Activated T-cell treated with anti-CD3 and anti-CD28 coated beads, Interleukin-2, amount 50 U/mL, for 48 hours (primary cell): ENCODE measurements at places on chromosomes 3 and 15.

DNA sequence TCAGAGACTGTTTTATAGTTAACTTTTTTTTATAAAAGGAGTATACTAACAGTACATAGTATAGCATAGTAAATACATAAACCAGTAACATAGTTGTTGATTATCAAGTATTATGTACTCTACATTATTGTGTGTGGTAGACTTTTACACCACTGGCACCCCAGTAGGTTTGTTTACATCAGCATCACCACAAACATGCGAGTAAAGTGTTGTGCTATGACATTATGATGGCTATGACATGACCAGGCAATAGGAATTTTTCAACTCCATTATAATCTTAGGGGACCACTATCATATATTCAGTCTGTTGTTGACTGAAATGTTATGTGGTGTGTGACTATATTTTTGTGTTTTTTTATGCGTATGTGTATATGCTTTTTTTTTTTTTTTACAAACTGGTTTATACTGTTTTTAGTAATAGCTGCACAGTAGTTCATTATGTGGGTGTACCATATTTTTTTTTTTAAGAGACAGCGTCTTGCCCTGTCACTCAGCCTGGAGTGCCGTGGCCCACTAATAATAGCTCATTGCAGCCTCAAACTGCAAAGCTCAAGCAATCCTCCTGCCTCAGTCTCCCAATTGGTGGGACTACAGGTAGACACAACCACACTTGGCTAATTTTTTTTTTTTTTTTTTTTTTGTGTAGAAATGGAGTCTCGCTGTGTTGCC lies 1.9 kb downstream of the CAPN7 start:
- no peak for DNase-seq

GRCh38 chr15:70234256-70234905 lies 136.7 kb upstream of the TLE3 start:
- DNase-seq = peak; percentile 24

DNA sequence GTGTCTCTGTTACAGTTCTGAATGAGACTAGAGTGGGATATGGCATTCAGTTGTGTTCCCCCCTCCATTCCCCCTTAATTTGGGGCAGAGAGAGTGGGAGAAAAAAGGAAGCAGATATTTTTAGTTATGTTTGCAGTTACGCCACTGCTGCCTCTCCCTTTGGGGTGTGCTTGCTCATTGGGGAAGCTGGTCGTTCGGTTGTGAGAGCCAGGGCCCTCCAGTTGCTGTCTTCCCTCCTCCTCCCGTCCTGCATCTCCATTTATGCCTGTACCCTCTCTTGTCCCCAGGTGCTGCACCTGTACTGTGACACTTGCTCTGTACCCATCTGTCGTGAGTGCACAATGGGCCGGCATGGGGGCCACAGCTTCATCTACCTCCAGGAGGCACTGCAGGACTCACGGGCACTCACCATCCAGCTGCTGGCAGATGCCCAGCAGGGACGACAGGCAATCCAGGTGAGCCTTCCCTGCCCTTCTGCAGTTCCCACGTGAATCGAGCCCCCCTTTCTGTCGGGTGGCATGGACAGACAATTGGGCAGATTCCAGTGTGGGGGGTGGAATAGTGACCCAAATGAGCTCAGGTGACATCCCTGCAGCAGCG lies 55.8 kb downstream of the TRIM71 start:
- no peak for DNase-seq

- no peak for DNase-seq
Measured at GRCh38 chr3:125186261-125186787, 26.2 kb downstream of the SLC12A8 start.

DNA sequence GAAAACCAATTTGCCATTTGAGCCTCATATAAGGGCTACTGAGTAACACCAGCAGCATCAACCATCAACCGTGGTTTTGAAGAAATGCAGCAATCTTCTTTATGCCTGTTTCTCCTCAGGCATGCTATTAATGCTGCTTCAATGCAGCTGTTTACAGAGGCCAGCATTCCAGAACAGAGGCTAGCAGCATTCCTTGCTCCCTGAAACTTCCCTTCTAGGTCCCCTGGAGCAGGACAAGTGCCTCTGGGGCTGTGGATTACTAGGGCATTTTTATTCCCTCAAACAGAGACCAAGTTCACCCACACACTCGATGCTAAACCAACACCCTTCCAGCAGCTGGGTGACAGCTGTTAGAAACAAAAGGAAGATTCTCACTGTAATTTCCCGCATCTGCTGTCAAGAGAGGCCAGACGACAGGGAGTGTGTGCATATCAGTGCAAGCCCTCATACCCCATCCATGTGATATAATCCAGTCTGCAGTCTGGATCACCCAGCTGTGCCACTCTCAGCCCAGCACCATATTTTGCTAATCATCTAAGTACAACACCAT lies 57.5 kb downstream of the HOMER2 start:
- no peak for DNase-seq

DNA sequence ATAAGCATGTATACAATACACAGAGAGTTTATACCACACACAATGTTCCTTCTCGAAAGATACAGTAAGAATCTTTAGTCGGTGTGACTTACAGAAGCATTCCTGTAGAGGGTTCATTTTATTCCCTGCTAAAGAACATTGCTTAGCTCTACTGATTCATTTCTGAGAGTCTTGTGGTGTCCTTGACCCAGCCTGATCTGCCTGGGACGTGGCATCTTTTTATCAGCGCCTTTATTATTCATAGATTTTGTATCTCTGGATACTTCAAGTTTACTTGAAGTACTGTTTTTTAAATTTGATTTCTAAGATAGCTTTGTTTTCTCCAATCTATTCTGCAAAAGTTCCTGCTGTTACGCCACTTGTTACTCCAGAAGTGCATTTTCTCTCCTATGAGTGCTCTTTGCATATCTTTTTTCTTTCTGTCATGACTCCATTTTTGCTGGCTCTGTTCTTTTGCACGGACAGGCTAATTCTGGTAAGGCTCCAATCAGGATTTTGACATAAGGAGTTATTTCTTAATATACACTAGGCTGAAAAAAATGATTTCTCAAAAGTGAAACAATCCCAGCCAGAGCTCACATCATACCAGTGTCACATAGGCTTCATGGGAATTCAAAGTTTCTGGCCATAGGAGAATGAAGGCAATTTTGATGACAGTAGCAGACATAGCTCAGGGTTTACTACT lies 114.5 kb upstream of the TNIK start:
- no peak for DNase-seq

- no peak for DNase-seq
Measured at GRCh38 chr3:73255609-73256029, 194.2 kb downstream of the EBLN2 start.

DNA sequence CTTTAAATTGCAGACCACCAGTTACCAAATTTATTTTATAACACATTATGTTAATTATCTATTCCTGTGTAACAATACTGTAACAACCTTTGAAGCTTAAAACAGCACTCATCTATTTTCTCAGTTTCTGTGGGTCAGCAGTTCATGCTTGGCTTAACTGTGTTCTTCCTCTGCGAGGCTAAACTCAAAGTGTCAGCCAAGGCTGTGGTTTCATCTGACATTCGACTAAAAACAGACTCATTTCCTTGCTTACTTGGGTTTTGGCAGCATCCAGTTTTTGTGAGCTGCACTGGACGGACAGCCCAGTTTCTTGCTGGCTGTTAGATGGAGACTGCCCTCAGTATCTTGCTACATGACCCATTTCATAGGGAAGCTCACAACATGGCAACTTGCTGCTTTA lies 247.3 kb upstream of the KCNH8 start:
- no peak for DNase-seq

DNA sequence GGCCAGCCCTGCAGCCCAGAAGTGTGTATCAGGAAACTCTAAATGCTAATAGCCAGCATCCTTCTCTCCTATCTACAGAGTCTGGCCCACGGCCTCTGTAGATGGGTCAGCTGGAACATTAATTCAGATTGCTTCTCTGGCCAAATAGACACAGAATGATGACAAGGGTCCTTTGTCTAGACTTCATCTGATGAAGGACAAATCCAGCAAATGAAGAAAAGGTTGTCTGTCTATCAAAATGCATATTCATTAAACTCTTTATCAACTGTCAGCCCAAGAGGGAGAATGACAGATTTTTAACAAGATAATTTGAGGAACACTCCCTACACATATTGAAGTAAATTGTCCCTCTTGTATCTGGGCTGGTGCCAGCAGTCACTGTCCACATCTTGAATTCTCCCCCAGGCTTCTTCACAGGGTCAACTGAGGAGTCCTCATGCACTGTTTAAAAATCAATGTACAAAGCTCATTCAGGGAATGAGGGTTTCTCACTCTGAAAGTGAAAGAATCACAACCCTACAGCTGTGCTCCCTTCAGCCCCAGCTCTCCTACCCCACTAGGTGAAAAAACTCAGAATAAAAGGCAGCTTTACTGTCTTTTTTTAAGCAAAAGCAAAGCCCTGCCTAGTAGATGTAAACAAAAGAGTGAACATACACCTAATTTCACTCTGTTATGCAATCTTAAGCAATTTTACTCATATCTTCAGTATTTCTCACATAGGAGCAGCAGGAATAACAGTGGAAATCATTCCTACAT lies 507.7 kb downstream of the IGSF11 start:
- no peak for DNase-seq

- peak; percentile 93 for DNase-seq
Measured at GRCh38 chr15:90352107-90352893, at the start of gene ZNF774. Gene ZNF774, plus strand, starts transcription at chr15:90352284. Its CDS starts 2,377 bp downstream, at chr15:90354661.

- DNase-seq = no peak
Measured at GRCh38 chr15:67953299-67953698, 100.8 kb upstream of the PIAS1 start.

GRCh38 chr3:5187920-5188418 lies 462 bp downstream of the EDEM1 start:
- peak; percentile 69 for DNase-seq

DNA sequence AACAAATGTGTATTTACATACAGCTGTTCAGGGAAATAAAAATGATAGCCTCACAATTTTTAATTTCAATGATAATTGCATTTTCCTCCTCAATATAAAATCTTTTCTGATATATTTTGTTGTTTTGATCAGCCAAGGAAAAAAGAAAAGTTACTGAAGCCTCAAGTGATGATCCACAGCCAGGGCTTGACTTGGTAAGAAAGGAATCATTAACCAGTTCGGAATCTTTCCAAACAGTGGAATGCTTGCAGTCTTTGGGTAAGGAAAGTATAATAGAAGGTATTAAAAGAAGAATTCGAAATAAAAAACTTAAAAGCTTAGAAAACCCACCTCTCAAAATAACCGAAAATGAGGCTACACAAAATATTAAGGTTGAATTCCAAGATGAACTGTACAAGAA lies 1.0 kb downstream of the TOPAZ1 start:
- no peak for DNase-seq

- DNase-seq = peak; percentile 67
Measured at GRCh38 chr15:31352911-31353811, 26.5 kb downstream of the KLF13 start.
